ENCODE measurements at places on chromosomes 4 and X.

DNA sequence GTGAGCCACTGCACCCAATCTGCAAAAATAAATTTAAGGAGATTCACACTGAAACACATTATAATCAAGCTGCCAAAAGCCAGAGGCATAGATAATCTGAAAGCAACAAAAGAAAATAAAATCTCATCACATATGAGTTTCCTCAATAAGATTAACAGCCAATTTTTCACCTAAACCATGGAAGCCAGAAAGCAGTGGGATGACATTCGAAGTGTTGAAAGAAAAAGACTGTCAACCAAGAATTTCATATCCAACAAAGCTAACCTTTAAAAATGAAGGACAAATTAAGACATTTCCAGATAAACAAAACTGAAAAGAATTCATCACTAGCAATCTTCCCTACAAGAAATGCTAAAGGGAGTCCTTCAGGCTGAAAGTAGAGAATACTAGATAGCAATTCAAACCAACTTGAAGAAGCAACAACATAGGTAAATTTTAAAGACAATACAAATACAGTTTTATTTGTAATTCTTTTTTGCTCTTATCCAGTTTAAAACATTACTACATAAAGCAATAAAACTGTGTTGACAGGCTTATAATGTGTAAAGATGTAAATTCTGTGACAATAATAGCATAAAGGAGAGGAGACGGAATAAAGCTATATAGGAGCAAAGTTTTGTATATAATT, 23.1 kb upstream of the KLHL8 start:
- DNase-seq = no peak

DNA sequence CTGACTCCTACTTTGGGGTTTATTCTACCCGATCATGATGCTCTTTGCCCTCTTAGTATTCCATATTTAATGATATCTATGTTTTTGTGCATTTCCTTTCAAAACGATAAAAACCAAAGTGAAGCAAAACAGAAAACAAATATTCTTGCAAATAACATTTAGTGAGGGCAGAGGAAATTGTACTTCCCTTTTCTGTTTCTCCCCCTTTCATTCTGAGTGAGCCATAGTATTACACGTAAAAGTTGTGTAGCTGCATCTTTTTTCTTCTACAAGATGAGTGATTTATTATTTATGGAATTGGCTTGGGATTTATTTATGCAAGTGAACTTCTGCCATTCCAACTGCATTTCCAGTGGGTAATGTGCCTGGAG, 109.9 kb downstream of the AFF2 start:
- DNase-seq = no peak

DNA sequence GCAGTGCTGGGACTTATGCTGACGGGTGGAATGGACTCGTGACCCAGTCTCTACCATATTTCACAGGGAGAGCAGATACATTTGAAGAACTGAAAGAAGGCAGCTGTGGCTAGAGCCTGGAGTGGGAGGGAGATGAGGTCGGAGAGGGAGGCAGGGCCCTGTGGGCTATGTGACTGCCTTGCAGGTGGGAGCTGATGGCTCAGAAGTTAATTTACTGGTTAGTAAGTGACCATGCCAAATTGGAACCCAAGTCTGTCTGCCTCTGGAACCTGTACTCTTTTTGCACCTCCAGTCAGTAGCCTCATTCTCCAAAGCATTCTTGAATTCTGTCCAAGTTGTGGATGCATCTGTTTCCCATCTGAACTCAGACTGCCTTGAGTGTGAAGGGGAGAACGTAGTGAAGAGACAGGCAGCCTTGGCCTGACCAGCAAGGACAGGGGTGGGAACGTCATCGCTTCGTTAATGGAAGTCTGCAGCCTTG, 92.3 kb downstream of the REPS2 start:
- DNase-seq = peak; percentile 0

- DNase-seq = no peak
Observed at GRCh38 chrX:16042980-16043379, 80.4 kb upstream of the GRPR start.

GRCh38 chrX:44330227-44330626, 13.2 kb downstream of the EFHC2 start:
- DNase-seq = peak; percentile 15

GRCh38 chr4:2258091-2259035, 3.5 kb downstream of the MXD4 start:
- no peak for DNase-seq

DNA sequence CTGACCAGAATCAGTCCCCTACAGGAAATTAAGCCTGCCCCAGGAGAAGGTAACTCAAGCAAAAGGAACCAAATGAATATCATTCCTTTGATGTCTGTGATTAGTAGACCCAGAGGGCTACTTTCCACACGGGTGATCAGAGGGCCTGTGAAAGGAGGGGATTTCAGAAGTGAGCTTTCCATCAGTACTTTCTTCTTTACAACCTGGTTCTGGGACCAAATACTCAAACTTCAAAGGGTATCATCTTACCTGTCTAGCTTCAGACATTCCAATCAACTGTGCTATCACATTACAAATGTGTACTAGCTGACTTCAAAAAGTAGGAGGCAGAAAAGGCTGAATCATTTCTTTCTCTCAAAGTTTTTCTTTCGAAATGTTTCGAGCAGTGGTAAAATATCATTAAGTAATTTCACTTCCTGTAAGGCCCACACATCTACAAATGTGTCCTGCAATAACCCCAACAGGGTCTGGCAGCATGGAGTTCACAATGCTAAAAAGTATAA, 23.9 kb downstream of the ACSL4 start:
- DNase-seq = peak; percentile 20

DNA sequence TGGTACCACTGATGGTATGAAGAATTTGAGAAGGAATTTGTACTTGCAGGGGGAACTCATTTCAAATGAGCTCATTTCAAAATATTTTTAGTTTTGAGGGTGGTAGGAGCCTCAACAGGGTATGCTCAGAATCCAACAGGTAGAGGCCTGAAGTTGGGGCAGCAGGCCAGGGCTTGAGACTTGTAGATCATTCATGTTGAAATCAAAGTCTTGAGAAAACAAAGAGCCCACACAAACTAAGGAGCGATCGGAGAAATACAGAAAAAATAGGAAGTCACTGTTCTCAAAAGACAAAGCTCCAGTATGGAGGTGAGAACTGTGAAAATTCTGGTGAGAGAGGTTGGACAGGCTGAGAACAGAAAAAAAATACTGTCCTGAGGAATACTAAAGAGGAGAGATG, 979 bp upstream of the SLC9A6 start:
- no peak for DNase-seq

GRCh38 chr4:87152310-87153041, 67.9 kb downstream of the KLHL8 start:
- DNase-seq = no peak

DNA sequence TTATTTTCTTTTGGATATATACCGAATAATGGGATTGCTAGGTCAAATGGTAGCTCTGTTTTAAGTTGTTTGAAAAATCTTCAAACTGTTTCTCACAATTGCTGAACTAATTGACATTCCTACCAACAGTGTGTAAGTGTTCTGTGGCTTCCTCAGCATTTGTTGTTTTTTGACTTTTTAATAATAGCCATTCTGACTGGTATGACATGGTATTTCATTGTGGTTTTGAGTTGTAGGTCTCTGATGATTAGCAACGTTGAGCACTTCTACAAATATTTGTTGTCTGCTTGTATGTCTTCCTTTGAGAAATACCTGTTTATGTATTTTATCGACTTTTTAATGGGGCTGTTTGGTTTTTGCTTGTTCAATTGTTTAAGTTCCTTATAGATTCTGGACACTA, 680.1 kb upstream of the GRIA3 start:
- DNase-seq = no peak

- no peak for DNase-seq
Observed at GRCh38 chrX:118047446-118048186, 69.0 kb downstream of the KLHL13 start.

- no peak for DNase-seq
Observed at GRCh38 chr4:68466751-68467150, 19.5 kb downstream of the TMPRSS11E start.

GRCh38 chr4:42149004-42149403, 3.5 kb downstream of the BEND4 start:
- no peak for DNase-seq

DNA sequence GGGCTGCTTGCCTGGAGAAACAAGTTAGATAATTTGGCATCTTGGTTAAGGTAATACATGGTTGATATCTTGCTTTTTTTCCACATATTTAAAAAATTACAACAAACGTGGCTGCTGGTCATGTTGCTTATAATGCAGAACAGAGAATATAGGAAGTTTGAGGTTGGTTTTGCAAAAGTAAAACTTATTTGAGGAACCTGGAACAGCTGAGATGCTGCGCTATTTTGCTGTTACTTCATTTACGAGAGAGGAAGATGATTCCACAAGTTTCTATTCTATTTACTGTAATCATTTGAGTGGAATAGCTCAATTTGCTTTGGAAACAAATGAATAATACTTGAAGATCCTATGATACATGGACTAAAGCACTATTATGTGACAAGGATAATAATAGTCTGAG, 118.9 kb downstream of the TMA16 start:
- DNase-seq = no peak

- DNase-seq = peak; percentile 15
Observed at GRCh38 chr4:123477711-123478209, 81.2 kb downstream of the SPRY1 start.

GRCh38 chrX:106341823-106342222, 173.7 kb downstream of the PWWP3B start:
- DNase-seq = no peak

- DNase-seq = no peak
Observed at GRCh38 chr4:140450352-140450751, 22.9 kb upstream of the CLGN start.

DNA sequence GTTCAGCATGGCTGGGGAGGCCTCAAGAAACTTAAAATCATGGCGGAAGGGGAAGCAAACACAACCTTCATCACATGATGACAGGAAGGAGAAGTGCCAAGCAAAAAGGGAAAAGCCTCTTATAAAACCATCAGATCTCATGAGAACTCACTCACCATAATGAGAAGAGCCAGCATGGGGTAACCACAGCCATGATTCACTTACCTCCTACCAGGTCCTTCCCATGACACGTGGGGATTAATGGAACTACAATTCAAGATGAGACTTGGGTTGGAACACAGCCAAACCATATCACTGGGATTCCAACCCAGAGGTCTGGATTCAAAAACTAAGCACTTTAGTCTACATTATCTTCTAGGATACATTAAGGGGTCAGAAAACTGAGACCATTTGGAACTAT, 609.6 kb upstream of the SPANXN1 start:
- no peak for DNase-seq

GRCh38 chr4:141196227-141196933, 24.3 kb upstream of the ZNF330 start:
- no peak for DNase-seq

DNA sequence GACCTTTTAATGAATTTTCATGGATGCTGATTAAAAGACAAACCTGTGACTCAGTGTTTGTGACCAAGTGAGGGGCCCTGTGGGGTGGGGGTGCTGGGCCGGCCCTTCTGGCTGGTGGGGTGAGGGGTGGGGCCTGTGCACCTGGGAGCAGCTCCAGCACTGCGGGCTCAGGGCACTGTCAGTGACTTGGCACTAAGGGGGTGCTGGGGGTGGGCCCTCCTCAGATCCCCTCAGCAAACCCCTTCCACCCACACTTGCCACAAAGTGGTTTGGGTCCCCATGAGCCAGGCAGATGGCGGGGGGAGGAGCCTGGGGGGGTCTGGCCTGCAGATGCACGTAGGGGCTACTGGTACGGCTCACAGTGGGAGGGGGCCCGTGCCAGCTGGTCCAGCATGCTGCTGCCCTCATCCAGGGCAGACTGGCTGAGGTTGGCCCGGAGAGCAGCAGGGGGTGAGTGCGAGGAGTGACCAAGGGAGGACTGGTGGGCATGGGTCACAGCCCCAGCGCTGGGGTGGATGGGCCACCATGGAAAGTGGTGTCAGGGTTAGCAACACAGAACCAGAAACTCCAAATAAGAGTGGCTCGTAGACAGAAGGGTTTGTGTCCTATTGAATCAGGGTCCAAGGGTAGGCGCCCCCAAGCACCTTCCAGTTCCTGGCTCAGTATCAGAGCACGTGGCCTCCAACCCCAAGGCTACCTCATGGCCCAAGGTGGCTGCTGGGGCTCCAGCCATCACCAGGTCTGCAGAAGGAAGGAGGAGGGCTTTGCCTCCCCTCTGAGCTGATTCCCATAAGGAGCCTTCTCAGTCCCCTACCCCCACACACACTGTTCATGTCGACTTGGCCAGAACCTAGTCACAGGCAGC, 10.1 kb downstream of the NKX1-1 start:
- DNase-seq = no peak

- no peak for DNase-seq
Observed at GRCh38 chr4:94722270-94722669, 35.5 kb upstream of the BMPR1B start.

DNA sequence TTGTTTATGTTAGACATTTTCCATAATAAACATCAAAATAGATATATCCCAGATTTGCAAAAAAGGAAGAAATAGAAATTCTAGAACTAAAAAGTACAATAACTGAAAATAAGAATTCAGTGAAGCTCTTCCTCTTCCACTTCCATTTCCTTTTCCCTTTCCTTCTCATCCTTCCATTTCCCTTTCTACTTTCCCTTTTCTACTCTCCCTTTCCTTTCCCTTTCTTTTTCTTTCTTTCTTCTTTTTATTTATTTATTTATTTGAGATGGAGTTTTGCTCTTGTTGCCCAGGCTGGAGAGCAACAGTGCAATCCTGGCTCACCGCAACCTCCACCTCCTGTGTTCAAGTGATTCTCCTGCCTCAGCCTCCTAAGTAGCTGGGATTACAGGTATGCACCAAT, 30.6 kb upstream of the OPHN1 start:
- no peak for DNase-seq

GRCh38 chr4:10333942-10334341, 123.3 kb downstream of the ZNF518B start:
- DNase-seq = no peak

GRCh38 chr4:130288576-130288975, 1192.6 kb downstream of the C4orf33 start:
- DNase-seq = no peak

GRCh38 chrX:86148024-86148511, at the start of gene DACH2:
DACH2 (plus strand) TSS chrX:86148451.
- DNase-seq = peak; percentile 16

DNA sequence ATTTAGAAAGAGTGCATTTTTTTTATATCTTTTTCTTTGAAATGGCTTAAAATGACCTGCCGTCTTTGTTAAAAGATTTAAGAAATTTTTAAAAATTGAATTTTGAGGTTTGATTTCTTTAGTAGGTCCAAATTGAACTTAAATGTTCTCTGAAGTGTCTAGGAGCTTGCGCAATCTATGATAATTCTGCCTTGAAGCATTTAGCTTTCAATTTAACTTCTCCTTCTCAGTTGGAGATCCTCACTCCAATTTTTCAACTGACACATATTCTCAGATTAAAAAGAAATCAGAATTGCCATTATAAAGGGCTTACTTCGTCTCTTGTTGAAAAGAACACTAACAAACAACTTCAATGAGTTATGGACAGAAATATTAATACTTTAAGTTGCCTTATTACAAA, 273.5 kb downstream of the TMA16 start:
- no peak for DNase-seq

- DNase-seq = no peak
Observed at GRCh38 chr4:99210789-99211188, 8.3 kb downstream of the ADH6 start.

GRCh38 chr4:58254291-58254690, 1144.1 kb upstream of the IGFBP7 start:
- no peak for DNase-seq

- DNase-seq = no peak
Observed at GRCh38 chrX:101958139-101958538, 26.3 kb upstream of the ZMAT1 start.

Measured in CD4-positive, alpha-beta T cell treated with Interleukin-4 for 4 hours (primary cell).